ENCODE measurements at places on chromosomes 3 and 15.
A peak's percentile ranks its signal among the peaks of the same experiment; 100 is the strongest.

DNA sequence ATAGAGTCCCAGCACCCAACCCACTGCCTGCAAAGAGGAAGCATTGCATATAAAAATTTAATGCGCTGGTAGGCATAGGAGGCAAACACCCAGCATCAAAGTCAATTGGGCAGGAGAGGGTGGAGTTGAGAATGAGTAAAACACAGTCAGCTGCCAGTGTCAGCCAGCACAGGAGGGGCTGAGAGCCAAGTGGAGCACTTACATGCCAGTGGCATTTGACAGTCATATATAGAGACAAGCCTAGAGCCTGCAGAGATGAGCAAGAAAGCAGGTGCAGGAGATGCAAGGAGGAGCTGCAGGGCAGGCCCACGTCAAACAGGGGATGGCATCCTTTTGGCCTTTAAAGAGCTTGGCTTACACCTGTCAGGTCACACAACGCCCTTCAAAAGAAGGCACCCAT, 27.6 kb upstream of the ZFAND6 start:
- peak overlapping the region; percentile 50 for H3K27ac ChIP-seq
- no peaks in the 10 kb centered on the region for H3K27me3 ChIP-seq
- H3K4me1 ChIP-seq: peaks cover 12% of the 10 kb centered on the region
- no peaks in the 10 kb centered on the region for H3K36me3 ChIP-seq
- no peak overlapping the region for H3K4me3 ChIP-seq

GRCh38 chr3:187286467-187287059, 5.0 kb downstream of the MASP1 start:
- no peaks in the 10 kb centered on the region for H3K36me3 ChIP-seq
- DNase-seq: no peak
- H3K4me3 ChIP-seq: no peak overlapping the region
- no peaks in the 10 kb centered on the region for H3K27me3 ChIP-seq
- no peak overlapping the region for H3K27ac ChIP-seq
- H3K4me1 ChIP-seq: no peaks in the 10 kb centered on the region

GRCh38 chr15:66369773-66370651, 13.5 kb upstream of the TIPIN start:
- peaks cover 3% of the 10 kb centered on the region for H3K4me1 ChIP-seq
- H3K27me3 ChIP-seq: no peaks in the 10 kb centered on the region
- peak overlapping the region; percentile 59 for H3K27ac ChIP-seq
- no peak for DNase-seq
- peak overlapping the region; percentile 27 for H3K4me3 ChIP-seq

- no peak overlapping the region for H3K4me3 ChIP-seq
- no peaks in the 10 kb centered on the region for H3K4me1 ChIP-seq
- H3K27me3 ChIP-seq: no peaks in the 10 kb centered on the region
- no peaks in the 10 kb centered on the region for H3K36me3 ChIP-seq
- no peak overlapping the region for H3K27ac ChIP-seq
These were observed 156.4 kb upstream of the RASGRP1 start for GRCh38 chr15:38720893-38721567.

DNA sequence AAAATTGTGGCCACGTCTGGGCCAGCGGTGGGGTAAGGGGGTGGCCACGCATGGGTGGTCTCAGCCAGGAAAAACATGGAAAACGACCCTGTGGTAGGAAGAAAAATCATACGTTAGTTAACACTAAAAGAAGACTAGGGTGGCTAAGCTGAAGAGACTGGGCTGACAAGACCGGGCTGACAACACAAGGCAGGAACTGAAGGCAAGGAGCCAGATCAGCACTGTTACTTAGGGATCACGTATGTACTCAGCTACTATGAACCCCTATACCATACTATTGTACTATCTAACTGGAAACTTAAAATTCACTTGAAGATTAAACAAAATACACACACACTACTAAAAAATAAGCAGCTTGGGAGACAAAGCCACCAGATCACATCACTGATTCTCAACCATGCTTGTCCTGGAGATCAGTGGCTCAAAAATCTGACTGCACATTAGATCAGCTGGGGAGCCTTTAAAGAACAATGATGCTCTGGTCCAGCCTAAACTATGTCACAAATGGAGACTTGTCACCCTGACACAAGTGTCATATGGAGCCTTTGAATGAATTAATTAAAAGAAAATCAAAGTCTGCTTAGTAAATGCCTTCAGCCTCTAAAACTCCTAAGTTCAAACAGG, 442.2 kb downstream of the SHQ1 start:
- H3K4me1 ChIP-seq: peaks cover 41% of the 10 kb centered on the region
- H3K27ac ChIP-seq: no peak overlapping the region
- no peak for DNase-seq
- H3K4me3 ChIP-seq: no peak overlapping the region
- H3K36me3 ChIP-seq: no peaks in the 10 kb centered on the region

DNA sequence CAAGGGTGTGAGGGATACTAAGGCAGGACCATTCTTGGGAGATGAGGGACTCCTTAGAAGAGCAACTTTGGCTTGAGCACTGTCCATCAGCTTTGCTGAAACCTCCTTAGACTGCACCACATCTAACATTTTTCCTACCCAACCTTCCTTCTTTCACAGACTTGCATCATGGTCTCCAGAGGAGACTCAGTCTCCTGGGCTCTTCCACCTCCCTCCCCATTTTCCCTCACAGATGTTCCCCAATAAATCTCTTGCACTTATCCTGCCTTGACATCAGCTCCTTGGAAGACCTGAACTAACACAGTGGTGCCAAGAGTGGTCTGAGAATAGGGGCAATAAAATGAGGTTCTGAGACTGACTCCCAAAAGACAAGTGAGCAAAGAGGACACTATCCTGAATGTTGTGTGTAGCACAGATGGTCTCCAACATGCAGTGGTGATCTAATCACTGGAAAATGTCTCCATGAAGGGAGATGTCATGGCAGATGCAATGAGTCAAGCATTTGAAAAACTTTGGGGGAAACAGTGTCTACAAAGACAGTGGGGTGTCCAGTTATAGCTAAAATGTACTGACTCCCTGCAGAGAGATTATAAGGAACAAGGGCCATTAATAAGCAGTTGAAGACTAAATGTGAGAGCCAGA, 26.0 kb upstream of the BOC start:
- no peaks in the 10 kb centered on the region for H3K4me1 ChIP-seq
- no peaks in the 10 kb centered on the region for H3K27me3 ChIP-seq
- H3K36me3 ChIP-seq: no peaks in the 10 kb centered on the region
- no peak overlapping the region for H3K27ac ChIP-seq
- DNase-seq: no peak

GRCh38 chr15:29952225-29952624, 130.0 kb upstream of the TJP1 start:
- no peaks in the 10 kb centered on the region for H3K36me3 ChIP-seq
- no peaks in the 10 kb centered on the region for H3K27me3 ChIP-seq
- H3K4me1 ChIP-seq: no peaks in the 10 kb centered on the region
- no peak overlapping the region for H3K27ac ChIP-seq
- no peak overlapping the region for H3K4me3 ChIP-seq

DNA sequence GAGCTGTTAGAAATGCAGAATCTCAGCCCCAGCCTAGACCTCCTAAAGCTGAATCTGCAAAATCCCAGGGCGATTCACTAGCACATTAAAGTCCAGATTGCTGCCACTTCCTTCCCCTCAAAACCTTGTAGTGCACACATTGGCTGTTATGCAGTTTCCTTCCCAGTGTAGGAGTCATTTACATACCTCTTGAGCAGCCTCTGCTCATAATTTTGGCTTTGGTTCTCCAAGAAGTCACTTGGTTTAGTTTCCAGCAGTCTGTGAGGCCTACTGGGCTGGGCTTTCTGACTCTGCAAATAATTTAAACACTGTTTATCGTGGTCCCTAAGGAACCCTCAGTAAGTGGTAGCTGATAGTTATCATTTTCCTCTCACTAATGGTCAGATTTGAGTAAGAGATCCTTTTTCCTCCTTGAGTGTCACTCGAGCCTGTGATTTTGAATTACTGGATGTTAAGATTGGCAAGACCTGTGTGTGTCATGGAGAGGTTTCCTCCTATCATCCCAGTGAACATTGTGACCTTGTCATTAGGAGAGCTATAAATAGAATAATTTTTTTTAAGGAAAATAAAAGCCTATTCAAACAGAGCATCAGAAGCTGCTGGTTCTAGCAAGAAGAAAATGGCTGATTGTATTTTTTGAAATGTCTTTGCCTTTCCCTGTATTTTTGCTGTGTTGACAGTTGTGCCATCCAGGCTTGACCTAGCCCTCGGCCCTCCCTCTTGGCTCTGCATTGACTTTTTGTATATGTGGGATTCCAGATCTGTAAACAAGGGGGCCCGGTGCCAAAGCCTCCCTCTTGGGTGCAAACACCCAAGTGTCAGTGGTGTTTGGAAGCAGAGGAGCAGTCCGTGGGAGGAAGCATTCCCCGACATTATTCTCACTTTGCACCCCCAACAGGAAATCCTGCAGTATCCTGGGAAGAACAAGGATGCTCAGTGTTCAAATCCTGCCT, 134.8 kb upstream of the ANKRD28 start:
- no peak overlapping the region for H3K27ac ChIP-seq
- H3K4me1 ChIP-seq: no peaks in the 10 kb centered on the region
- H3K36me3 ChIP-seq: no peaks in the 10 kb centered on the region
- no peaks in the 10 kb centered on the region for H3K27me3 ChIP-seq
- no peak overlapping the region for H3K4me3 ChIP-seq

- no peaks in the 10 kb centered on the region for H3K36me3 ChIP-seq
- no peak overlapping the region for H3K27ac ChIP-seq
- DNase-seq: no peak
- H3K27me3 ChIP-seq: no peaks in the 10 kb centered on the region
- no peak overlapping the region for H3K4me3 ChIP-seq
- no peaks in the 10 kb centered on the region for H3K4me1 ChIP-seq
These were observed 326.5 kb upstream of the GBE1 start for GRCh38 chr3:82087958-82088357.

GRCh38 chr3:105594219-105594618, 227.5 kb downstream of the ALCAM start:
- H3K36me3 ChIP-seq: no peaks in the 10 kb centered on the region
- no peak for DNase-seq
- no peaks in the 10 kb centered on the region for H3K27me3 ChIP-seq
- H3K27ac ChIP-seq: no peak overlapping the region
- no peaks in the 10 kb centered on the region for H3K4me1 ChIP-seq

DNA sequence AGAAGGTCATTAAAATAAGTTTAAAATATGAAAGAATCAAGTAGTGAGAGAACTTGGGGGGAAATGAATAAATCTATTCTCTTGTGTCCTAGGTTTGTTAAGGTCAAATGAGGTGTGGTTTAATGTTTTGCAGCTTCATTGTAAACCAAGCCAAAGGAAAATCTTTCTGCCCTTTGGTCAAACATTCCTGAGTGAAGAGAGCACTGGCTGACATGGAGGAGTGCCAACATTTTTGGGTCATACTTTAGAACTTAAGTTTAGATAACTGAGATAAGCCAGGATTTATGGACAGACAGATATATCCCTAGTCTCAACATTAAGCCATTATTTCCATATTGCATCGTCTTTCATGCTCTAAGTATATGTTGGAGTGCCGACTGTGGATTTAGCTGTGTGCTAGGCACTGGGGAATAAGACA, 66.4 kb downstream of the PTPRG start:
- H3K27ac ChIP-seq: no peak overlapping the region
- no peaks in the 10 kb centered on the region for H3K27me3 ChIP-seq
- no peaks in the 10 kb centered on the region for H3K36me3 ChIP-seq
- H3K4me1 ChIP-seq: no peaks in the 10 kb centered on the region

DNA sequence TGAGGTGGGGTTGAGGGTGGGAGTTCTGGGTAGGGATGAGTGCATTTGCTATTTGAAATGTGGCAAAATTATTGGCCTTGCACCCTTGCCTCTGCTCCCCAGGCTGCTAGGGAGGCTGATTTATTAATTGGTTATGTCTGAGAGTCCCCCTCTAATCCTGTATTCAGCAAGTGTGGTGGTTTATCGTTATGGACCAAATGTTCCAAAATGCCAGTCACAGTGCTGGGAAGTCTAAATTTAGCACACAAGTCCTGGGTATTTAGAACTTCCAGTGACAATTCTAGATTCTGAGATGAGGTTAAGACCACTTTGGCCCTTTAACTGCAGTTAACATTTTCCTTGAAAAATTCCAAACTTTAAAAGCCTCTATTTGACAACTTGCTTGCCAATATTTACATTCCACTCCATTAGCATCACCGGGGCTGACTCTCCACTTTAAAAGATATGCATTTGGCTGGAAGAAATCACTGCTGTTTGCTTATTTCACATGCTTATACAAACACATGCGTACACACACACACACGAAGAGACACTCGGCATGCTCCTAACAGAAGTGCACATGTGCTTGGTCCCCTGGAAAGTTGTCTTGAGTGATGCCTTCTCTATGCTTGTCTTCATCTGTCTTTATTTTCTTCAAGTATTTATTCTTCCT, 247.7 kb downstream of the IL20RB start:
- H3K4me3 ChIP-seq: no peak overlapping the region
- H3K27ac ChIP-seq: no peak overlapping the region
- no peaks in the 10 kb centered on the region for H3K27me3 ChIP-seq
- no peak for DNase-seq

- DNase-seq: no peak
- no peaks in the 10 kb centered on the region for H3K4me1 ChIP-seq
- no peak overlapping the region for H3K4me3 ChIP-seq
- peak overlapping the region; percentile 74 for H3K27ac ChIP-seq
These were observed 32.5 kb downstream of the RFTN1 start for GRCh38 chr3:16480861-16481545.

DNA sequence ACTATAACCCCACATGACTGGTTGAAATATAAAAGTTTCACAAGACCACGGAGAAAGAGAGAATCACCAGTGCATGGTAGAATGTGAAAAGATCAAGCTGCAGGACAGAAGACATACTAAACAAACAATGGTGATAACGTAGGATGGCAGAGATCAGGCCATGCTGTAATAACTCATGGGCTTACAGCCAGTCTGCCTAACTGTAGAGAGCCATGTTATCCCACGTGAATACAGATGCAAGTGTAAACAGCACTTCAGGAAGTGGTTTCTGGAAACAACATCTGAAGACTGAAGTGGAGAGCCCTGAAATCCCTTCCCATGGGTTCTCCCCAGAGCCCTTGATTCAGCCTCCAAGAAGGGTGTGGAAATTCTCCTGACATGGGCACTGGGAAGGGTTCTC, 103.2 kb upstream of the SLCO2A1 start:
- H3K4me1 ChIP-seq: no peaks in the 10 kb centered on the region
- H3K4me3 ChIP-seq: no peak overlapping the region
- H3K27me3 ChIP-seq: no peaks in the 10 kb centered on the region

GRCh38 chr3:186525369-186526255, 18.6 kb downstream of the CRYGS start:
- H3K27ac ChIP-seq: no peak overlapping the region
- no peak overlapping the region for H3K4me3 ChIP-seq

GRCh38 chr3:184666442-184666841, 45.4 kb downstream of the MAGEF1 start:
- no peaks in the 10 kb centered on the region for H3K4me1 ChIP-seq
- no peak overlapping the region for H3K4me3 ChIP-seq
- no peaks in the 10 kb centered on the region for H3K36me3 ChIP-seq
- no peak for DNase-seq
- H3K27ac ChIP-seq: no peak overlapping the region
- H3K27me3 ChIP-seq: no peaks in the 10 kb centered on the region

- H3K4me1 ChIP-seq: no peaks in the 10 kb centered on the region
- H3K36me3 ChIP-seq: no peaks in the 10 kb centered on the region
- peak; percentile 49 for DNase-seq
- peak overlapping the region; percentile 54 for H3K27ac ChIP-seq
These were observed 91.5 kb downstream of the ITPR1 start for GRCh38 chr3:4584456-4585249.

- peaks cover 79% of the 10 kb centered on the region for H3K36me3 ChIP-seq
- H3K4me1 ChIP-seq: no peaks in the 10 kb centered on the region
- H3K27me3 ChIP-seq: no peaks in the 10 kb centered on the region
- H3K4me3 ChIP-seq: no peak overlapping the region
These were observed 13.5 kb downstream of the MCCC1 start for GRCh38 chr3:183085634-183086390.

Measured in Peyer's patch (tissue), 4 donors.